Fibroblast of skin of scalp (primary cell): ENCODE measurements at places on chromosomes 16 and 17.

GRCh38 chr17:75877752-75878173 lies 618 bp downstream of the TRIM47 start:
- DNase-seq: peak; percentile 58

DNA sequence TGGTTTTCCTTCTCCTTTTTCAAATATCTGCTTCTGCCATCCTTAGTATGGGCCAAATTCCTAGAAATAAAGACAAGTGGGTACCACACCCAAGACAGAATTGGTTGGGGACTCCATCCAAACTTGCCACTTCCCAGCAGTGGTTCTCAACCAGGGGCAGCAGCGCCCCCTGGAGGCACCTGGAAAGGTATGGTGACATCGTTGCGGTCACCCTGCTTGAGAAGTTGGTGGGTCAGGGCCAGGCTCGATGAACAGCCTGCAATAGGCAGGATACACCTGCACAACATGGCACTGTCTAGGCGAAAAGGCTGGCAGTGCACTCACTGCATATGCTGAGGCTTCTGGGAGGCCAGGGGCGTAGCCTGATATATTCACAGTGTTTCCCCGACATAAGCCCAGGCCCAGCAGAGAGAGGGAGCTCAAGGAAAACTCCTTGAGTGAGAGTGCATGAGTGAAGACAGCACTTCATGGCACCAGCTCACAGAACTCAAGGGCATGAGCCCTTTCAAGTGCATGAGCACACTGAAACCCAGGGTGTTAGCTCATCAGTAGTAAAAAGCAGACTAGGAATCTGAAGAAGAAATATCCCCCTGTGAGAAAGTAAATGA lies 57.7 kb downstream of the CMC2 start:
- peak; percentile 58 for DNase-seq

- DNase-seq: no peak
Measured at GRCh38 chr16:178668-179015, 1.6 kb upstream of the HBQ1 start.

- no peak for DNase-seq
Measured at GRCh38 chr16:69323415-69323814, 7.0 kb downstream of the PDF start.

DNA sequence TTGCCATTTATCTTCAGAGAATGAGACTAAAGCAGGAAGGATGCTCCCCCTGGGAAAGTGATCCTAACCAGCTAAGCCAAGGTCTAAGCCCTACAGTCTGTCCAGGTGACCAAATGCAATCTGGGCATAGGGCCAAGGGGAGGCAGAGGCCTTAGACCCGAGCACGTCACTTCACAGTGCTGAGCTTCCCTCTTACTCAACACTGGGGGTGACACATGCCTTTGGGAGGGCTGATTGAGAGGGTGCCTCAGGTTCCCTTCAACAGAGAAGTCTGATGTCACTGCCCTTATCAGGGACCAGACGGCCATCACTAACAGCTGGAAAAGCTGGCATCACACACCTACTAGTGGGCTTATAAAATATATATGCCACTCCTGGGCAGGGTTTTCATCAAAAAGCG lies 4.0 kb downstream of the CIAO2B start:
- no peak for DNase-seq

- DNase-seq: no peak
Measured at GRCh38 chr17:35183332-35183731, 10.9 kb downstream of the SLC35G3 start.

- DNase-seq: no peak
Measured at GRCh38 chr16:51067352-51067751, 83.7 kb downstream of the SALL1 start.

DNA sequence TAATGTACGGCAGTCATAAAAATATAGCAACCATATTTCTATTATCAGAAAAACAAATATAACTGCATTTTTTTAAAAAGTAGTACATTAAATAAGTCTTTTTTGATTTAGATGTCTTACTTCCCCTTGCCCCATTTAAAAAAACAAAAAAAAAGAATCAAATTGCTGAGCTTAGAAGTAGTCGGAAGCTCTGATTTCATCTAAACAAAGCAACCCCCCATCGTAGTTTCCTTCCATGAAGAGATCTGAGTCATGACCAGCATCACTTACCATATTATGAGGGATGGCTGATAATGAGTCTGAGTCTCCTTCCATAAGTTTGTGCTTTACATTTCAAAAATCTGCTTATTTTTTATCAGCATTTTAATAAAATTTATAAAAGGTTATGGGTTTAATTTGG lies 86.2 kb downstream of the ITFG1 start:
- DNase-seq: no peak

DNA sequence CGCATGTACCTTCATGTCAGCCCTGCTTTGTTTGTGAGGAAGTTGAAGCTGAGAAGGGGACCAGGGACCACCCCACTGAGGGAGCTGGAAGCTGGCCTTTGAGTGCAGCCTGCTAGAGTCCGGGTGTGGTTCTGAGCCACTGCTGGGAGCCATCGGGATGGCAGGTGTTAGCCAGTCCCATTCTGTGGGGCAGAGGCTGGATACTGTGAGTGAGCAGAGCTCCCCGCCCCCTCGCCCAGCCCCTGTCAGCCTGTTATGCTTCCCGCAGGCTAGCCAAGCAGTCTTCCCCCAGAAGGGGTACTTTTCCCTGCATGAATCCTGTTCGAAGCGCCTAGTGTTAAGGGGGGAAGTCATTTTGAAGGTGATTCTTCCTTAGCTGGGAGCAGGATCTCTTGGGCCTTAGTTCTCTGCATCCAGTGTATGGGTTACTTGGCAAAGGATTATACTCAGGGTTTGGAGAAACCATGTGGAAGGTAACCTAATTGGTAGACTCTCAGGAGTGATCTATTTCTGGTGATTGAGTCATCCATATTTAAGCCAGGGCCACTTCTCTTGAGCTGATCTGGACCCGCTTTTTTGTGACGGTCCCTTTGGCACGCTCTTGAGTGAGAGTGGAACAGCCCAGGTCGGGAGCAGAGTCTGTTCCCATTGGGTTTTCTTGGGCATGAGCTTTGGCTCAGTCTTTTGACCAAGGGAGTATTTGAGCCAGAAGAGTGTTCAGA lies 23.8 kb downstream of the AKAP1 start:
- no peak for DNase-seq

GRCh38 chr17:32298721-32299579 lies 33.3 kb downstream of the RHBDL3 start:
- no peak for DNase-seq

DNA sequence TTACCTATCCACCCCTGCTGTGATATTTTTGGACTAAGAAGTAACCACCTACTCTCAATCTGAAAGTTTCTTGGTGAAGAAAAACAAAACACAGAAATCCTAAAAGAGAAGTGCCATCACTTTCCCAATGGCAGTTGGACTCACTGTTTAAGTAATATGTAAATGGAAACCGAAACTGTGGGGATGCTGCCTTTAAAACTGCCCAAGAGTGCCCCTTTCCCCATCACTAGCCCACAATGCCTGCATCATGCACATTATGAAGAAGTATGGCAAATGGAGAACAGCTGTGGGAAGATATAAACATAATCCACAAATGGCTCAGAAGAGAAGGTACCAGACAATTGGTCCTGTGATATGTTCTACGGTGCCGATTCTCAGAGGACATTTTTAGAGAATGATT lies 33.5 kb upstream of the SLC6A2 start:
- no peak for DNase-seq

DNA sequence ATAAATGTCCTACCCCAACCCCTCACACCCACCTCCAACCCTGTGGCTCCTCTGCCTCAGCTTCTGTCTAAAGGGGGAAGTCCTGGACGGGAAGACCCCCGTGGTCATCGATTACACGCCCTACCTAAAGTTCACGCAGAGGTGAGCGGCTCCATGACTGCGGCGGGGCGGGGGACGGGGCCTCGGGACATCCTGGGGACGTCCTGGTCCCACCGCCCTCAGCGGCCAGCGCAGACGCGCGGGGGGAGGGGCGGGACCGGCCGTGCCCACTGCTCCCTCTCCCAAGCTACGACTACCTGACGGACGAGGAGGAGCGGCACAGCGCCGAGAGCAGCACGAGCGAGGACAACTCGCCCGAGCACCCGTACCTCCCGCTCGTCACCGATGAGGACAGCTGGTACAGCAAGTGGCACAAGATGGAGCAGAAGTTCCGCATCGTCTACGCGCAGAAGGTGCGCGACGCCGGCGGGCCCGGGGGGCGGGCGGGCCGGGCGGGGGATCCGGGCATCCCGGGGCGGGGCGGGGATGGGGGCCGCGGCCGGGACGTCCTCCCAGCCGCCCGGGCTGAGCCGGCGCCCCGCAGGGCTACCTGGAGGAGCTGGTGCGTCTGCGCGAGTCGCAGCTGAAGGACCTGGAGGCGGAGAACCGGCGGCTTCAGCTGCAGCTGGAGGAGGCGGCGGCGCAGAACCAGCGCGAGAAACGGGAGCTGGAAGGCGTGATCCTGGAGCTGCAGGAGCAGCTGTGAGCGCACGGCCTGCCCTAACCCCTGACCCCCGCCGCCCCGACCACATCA lies 6.7 kb downstream of the RUNDC3A start:
- no peak for DNase-seq

GRCh38 chr16:4525069-4525468 lies 13.5 kb downstream of the CDIP1 start:
- no peak for DNase-seq

DNA sequence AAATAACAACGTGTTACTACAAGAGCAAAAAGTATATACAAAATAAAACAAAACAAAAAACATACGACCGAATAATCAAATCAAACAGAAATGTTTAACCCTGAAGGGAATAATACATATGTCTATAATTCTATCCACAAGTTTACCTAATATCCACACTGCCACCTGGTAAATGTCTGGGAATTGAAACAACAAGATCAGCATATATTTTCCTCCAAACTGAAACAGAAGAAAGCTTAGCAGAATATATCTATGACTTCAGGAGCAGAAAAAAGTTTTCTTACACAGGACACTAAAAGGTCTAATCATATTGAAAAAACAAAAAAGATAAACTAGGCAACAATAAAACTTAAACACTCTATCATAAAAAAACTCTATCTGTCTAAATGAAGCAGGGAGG lies 404.0 kb downstream of the CDH11 start:
- DNase-seq: no peak

DNA sequence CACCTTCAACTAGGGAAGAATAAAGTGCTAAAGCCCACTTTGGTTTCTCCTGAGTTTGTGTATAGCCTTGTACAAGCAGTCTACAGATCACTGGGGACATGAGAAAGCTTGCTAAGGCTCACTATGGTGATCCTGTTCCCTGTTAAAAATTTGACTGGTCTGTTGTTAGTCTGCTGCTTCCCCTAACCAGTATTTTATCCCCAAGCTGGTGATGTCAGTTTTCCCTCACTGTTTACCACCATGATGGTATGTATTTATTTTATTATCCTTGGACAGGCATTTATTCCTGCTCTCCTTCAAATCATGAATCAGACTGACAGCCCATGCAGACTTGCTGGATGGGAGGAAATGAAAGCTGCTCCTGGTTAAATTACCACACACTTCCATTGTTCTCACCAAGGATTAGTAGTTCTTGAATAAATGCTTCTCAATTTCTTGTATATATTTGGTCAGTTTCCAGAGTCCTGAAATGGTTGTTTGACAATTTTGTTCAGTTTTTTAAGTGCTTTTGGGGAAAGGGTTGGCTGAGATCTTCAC lies 99.6 kb downstream of the CA4 start:
- no peak for DNase-seq

DNA sequence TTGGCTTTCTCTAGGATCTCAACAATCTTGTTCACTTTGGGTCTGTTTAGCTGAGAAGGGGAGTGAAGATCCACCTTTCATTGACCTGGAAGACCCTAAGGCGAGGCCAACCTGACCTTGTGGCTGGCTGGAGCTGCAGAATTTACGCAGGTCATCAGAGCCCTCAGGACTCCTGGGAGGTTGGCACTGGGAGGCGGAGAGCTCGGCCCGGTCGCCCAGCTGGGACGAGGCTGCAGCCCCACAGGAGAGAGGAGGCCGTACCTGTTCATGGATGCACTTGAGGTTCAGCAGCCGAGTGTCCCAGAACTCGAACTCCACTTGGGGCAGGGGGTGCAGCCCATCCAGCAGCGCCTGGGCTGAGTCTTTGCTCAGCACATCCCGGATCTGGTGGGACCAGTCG lies 5.9 kb downstream of the DNAH17 start:
- no peak for DNase-seq

GRCh38 chr17:66379996-66380395 lies 77.6 kb downstream of the PRKCA start:
- DNase-seq: peak; percentile 42

DNA sequence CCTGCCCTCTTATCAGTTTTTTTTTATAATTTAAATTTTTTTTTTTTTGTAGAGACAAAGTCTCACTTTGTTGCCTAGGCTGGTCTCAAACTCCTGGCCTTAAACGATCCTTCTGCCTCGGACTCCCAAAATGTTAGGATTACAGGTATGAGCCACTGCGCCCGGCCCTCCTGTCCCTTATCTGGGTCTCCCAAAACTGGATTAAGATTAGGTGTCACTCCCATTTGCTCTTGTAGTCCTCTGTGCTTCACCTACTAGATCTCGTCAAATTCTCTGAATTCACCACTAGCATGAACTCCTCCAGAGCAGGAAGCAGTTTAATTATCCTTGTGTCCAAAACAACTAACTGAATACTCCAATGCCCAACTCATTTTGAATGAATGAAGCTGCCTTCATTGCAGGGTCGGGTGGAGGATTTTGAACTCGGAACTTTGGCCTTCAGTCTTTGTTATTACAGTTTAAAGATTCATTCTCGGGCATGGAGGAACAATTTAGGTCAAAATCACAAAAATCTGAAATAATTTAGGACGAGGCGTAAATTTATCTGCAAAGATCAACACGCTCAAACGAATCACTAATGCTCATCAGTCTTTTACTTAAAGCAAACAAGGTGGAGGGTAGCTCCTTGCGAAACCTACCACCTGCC lies 802 bp upstream of the ATXN2L start:
- no peak for DNase-seq

DNA sequence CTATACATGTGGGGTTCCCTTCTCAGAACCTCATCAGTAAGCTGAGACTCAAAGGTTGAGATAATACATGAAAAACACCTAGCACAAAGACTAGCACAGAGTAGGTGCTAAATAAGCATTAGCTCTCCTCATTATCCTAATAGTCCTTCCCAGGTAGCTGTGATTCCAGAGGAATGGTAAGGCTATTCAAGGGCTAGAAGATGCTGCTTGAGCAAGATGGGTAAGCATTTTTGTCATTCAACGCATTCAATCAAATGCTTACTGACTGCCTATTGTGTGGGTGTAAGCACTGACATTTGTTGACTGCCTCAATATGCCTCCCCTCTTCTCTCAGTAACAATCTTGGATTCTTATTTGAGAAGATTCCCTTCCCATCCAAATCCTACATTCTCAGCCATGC lies 4.0 kb downstream of the SUPT4H1 start:
- no peak for DNase-seq

- no peak for DNase-seq
Measured at GRCh38 chr17:81593105-81593871, 41.1 kb upstream of the FAAP100 start.
